ENCODE measurements at places on chromosomes 3 and 15.

DNA sequence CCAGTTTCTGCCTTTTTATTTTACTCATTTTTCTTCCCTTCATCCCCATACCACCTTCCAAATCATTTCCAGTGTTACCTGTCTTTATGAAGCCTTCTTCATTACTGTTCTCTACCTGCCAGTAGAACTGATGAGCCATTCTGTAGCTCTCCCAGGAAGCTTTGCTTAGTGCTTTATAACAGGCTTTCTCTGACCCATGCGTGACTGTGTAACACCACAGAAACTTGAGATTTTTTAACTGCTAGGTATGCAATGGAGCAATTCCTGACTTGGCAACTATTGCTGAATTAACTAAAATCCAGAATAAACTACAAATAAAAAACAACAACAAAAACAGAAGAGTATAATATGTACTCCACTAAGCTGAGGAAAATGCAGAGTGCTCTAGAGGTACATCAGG, 289.2 kb downstream of the ROBO1 start:
- no peak for DNase-seq

GRCh38 chr3:17065881-17066280, 181.1 kb downstream of the PLCL2 start:
- DNase-seq, result no peak

DNA sequence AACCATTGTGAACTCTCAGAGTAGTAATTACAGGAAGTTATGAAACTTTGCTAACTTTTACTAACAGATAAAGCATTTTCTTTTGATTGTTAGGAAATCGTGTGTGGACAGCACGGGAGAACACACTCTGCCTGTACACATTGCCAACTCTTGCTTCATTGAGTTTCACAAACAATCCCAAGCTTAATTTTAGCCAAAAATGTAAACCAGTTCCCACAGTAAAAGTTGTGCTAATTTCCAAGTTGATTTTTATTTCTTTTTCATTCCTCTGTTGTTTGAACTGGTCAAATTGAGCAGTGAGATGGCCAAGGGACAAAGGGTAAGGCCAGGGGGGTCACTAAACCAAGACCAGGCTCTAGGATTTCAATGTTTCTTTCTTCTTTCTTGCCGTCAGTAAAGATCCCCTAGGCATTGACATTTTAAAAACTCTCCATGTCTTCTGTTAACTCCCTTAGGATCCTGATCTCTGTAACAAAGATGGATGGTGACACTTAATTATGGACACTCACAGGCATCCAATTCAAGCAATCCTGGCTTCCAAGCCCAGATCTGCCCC, 414.9 kb downstream of the RBMS3 start:
- peak; percentile 72 for DNase-seq

GRCh38 chr3:184525337-184526087, 36.1 kb upstream of the EPHB3 start:
- DNase-seq, result no peak

DNA sequence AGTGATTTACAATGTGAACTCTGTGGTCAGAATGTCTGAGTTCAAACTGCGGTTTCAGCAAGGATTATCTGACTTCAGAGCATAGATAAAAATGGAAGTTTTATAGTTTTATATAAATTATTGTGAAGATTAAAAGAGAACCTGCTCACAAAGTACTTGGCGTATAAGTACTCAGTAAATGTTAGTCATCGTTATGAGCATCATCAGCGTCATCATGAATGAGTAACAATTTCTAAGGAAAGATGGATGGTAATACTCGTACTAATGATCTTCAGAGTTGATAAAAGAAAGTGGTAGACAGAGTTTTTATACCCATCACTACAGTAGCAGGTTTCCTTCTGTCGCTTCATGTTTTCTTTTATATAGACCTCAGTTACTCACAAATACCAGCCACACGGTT, 341.8 kb downstream of the RAP2B start:
- DNase-seq, result no peak

GRCh38 chr15:59636184-59636583, 21.1 kb downstream of the GTF2A2 start:
- DNase-seq, result no peak

DNA sequence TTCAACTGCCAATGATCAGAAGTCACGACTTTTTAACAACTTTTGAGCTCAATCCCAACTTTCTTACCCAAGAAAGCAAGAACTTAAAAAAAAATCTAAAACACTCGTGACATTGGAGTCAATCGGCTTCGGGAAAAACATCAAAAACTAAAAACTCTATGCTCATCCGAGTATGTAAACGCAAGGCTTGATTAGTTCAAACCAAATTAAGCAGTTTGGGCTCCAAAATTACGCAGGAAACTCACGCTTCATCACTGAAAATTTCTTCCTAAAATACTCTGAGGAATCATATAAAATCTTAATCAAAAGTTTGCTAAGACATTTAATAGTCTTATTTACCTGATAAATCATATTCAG, 1.6 kb downstream of the TRA2B start:
- no peak for DNase-seq

GRCh38 chr3:58994746-58995330, 55.0 kb downstream of the CFAP20DC start:
- DNase-seq, result peak; percentile 38

DNA sequence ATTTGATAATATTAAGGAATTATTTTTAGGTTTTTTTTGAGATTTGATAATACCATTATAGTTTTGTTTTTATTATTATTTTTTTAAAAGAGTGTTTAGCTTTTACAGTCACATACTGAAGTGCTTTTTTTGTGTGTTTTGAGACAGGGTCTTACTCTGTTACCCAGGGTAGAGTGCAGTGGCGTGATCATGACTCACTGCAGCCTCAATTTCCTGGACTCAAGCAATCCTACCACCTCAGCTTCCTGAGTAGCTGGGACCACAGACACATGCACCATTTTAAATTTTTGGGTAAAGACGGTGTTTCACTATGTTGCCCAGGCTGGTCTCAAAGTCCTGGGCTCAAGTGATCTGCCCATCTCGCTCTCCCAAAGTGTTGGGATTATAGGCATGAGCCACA, 73.0 kb downstream of the SUMF1 start:
- DNase-seq, result no peak

- DNase-seq, result no peak
Observed at GRCh38 chr3:138985932-138986331, 20.1 kb downstream of the PRR23A start.

GRCh38 chr3:169758359-169758994, 6.4 kb downstream of the TERC start:
- DNase-seq, result no peak

DNA sequence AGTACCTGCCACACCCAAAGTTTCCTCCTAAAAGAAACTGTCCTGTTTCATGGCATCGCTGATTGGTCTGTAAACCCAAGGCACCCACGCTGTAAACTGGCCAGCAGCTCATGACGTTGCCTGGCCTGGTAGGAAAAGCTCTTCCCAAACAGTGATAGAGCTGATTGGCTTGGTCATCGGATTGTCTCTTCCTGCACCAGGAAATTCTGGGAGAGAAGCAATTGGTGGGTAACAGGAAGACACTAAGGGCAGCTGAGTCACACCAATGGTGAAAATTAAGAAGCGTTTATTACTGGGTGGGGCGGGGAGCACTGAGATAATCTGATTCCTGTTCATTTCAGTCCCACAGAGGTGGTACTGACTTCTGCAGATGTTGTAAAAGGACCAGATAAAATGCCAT, 31.0 kb downstream of the KLHL6 start:
- no peak for DNase-seq

DNA sequence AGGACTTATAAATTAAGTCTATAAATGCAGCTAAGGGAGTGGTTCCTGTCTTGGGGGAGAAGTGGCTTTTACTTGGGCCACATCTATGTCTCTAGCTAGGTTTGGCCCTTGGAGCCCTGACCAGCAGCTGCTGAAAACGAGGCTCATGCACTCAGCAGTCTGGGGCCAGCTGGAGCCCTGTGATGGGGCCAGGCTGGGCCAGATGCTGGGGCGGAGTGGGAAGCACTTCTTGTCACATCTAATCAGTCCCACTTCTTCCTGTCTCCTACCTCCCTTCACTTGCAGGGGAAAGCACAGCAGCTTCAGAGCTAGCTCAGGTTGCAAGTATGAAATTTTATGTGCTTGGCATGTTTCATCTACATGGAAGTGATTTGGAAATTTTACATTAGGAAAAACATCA, 209.9 kb upstream of the ROPN1 start:
- DNase-seq, result no peak

DNA sequence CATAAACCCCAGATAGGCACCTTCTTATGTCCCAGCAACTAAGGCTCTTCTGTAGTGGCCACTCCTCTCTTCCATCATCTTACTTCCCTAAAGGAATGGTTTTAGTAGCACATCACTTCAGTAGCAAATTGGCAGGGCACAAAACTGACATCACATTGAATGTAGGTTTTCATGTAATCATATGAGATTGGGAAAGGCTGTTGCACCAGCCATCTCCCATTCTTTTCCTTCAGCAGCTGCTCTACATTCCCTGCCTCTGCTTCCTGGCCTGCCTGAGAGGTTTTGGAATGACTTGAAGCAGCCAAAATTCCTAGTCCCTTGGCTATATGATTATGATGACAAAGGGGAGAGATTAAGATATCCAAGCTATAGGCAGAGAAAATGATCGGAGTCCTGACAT, 36.5 kb downstream of the NSUN3 start:
- no peak for DNase-seq

- DNase-seq, result no peak
Observed at GRCh38 chr3:63774781-63775180, 44.3 kb upstream of the C3orf49 start.

DNA sequence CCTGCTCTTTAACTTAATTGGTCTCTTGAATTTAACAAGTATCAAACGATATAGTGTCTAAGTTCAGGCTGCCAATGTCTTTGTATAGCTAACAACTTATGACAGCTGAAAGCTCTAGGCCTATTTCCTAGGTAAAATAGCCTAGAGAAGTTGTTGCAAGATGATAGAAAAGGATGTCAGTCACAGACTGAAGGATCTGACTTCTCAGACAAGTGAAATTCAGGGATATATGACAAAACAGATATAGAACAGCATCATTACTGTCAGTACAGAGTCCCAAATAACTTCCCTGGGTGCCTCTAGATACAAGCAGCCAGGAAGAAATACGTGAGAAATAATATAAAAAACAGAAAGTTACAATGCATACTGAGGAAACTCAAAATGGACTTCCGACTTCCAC, 26.7 kb downstream of the C3orf70 start:
- no peak for DNase-seq

GRCh38 chr3:189714991-189715961, 84.1 kb downstream of the TP63 start:
- DNase-seq, result no peak

DNA sequence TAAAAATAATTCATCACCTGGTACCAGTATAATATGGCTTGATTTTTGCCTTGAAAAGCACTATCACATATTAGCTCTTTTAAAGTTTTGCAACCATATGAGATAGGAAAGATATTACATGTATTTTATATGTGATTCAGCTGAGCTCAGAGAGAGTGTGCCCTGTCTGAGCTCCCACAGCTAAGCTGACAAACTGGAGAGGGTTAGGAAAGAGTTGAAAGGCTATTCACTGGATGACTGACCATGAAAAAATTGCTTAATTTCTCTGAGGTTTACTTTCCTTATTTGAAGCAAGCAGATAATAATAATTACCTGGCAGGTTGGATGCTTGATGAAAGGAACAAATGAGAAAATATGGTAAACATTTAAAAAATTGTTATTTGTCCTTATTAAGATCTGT, 97.4 kb upstream of the CCDC80 start:
- no peak for DNase-seq

GRCh38 chr3:105938806-105939205, 70.0 kb upstream of the CBLB start:
- no peak for DNase-seq

DNA sequence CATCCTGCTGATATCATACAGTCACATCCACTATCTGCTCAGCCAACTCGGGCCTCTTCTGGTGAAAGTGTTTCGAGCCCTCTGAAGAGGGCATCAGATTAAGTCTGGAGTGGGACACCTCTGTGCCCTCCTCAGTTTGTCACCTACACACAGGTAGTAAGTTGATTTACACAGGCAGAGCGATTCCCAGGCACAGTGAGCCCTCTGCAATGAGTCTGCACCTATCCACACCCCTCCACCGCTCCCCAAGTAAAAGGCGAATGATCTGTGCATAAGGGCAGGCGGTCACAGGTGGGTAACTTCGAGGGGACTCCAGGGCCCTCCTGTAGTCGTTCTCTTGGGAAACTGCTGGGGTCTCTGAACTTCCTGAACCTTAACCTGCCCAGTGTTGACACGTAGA, 152.0 kb downstream of the ATP10A start:
- no peak for DNase-seq

DNA sequence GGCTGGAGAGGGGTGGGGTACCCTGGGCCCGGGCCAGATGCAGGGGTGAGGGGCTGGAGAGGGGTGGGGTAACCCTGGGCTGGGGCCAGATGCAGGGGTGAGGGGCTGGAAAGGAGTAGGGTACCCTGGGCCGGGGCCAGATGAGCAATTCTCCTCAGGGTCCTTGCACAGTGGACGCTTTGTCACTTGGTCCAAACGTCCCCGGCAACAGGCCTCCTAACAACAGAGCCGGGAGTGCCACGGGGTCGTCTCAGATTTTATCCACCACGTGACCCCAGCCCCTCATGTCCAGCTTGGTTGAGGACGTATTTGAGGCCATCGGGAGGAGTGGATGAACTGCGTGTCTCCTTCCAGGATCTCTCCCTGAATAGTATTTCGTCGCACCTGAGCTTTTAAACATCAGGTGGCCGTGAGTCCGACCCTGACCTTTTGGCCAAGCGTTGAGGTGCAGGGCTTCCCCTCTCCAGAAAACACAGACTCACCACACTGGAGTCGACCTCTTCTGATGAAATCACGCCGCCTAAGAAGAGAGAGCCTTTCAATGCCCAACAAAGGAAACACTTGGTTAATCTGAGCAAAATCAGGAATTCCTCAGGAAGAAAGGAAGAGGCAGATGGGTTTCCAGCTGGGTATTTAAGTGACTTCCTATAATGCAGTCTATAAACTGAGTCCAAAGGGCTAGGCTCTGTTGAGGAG, 12.8 kb upstream of the LRRC15 start:
- no peak for DNase-seq

GRCh38 chr3:113097960-113098447, 107.2 kb downstream of the GTPBP8 start:
- DNase-seq, result peak; percentile 72

GRCh38 chr3:5292512-5292911, 105.0 kb downstream of the EDEM1 start:
- no peak for DNase-seq

DNA sequence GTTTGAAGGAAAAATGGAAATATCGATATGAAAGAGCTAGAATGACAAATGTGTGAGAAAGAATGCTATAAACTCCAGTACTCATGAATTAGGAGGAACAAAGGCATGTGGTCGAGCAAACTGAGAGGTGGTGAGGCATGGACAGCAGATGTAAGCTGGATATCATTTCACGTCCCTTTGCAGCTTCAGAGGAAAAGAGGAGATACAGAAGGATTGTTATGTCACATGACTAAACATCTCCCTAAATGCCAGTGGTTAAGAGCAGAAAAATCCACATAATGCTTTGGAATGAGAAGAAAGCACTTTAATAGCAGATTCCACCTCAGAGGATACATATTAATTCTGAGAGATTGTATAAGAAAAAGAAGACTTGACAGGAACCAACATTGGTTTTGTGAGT, 248.7 kb downstream of the ZIC4 start:
- no peak for DNase-seq

GRCh38 chr3:169295912-169296570, 367.5 kb downstream of the MECOM start:
- DNase-seq, result no peak

GRCh38 chr15:24857763-24858162, 97.0 kb upstream of the SNRPN start:
- DNase-seq, result no peak
